ENCODE measurements at places on chromosomes 1 and 21.

DNA sequence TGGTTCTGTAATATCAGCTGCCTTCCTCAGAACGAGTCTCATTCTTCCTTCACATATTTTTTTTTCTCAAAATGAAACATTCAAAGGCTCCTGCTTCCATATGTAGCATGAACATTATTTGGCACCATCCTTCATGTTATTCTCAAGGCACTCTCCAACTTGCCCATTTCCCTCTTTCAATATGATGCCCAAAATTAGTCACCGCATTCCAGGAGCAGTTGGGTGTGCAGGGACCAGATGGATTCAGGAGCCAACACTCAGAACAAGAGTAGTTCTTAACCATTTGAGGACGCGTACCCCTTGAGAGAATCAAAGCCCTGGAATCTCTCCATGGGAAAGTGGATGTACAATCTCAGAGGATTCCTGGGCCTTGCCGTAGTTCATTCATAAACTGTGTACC, 50.3 kb downstream of the KCNK1 start:
- no peaks in the 10 kb centered on the region for H3K27me3 ChIP-seq
- H3K27ac ChIP-seq = no peak overlapping the region
- no peak overlapping the region for H3K4me3 ChIP-seq
- H3K4me1 ChIP-seq = no peaks in the 10 kb centered on the region
- no peaks in the 10 kb centered on the region for H3K36me3 ChIP-seq

GRCh38 chr21:37166733-37167132, 93.7 kb downstream of the TTC3 start:
- no peaks in the 10 kb centered on the region for H3K4me1 ChIP-seq
- no peaks in the 10 kb centered on the region for H3K27me3 ChIP-seq
- no peak overlapping the region for H3K27ac ChIP-seq
- no peak for DNase-seq
- no peak overlapping the region for H3K4me3 ChIP-seq
- H3K36me3 ChIP-seq = peaks cover 73% of the 10 kb centered on the region

GRCh38 chr1:33640114-33640660, 167.7 kb downstream of the ZSCAN20 start:
- no peak for DNase-seq
- H3K4me1 ChIP-seq = no peaks in the 10 kb centered on the region
- no peak overlapping the region for H3K27ac ChIP-seq

DNA sequence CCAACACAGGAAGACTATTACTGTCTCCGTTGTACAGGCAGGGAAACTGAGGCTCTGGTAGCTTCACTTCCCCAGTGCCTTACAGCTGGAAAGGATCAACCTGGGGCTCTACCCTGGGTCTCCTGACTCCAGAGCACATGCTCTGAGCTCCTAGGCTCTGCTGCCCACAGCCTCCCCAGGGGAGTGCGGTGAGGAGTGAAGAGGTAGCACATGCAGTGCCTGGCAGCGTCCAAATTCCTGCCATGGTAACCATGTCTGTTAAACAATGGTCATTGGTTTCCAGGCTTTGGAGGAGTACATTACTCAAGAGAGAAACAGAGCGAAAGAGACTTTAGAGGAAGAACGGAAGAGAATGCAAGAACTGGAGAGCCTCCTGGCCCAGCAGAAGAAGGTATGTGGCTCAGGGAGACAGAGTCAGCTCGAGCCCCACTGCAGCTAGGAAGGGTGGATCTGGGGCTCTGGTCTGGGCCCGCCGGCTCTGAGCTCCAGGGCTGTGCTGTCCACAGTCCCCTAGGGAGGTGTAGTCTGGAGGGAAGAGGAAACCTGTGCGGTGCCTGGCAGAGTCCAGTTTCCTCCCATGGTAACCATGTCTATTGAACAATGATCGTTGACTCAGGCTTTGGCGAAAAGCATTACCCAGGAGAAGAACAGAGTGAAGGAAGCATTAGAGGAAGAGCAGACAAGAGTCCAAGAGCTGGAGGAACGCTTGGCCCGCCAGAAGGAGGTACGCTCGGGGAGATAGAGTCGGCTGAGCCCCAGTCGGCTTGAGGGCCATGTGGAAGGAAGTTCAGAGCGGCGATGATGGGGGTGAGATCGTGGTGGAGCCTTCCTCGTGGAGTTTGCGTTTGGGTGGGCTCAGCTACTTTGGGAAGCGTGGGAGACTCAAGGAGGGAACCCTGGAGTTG, 64.6 kb upstream of the EFHD2 start:
- peaks cover 44% of the 10 kb centered on the region for H3K4me1 ChIP-seq
- H3K27me3 ChIP-seq = no peaks in the 10 kb centered on the region
- no peak for DNase-seq

DNA sequence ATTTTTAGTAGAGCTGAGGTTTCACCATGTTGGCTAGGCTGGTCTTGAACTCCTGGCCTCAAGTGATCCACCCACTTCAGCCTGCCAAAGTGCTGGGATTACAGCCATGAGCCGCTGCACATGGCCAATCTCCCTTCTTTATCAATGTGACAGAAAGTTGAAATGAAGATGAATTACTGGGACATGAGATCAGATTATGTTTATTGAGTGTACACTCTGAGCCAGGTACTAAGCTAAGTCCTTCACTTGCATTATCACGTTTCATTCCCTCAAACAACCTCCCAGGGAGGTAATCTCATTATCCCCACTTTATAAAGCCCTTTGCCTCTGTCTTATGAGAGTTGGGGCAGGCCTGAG, 6.3 kb upstream of the CHI3L2 start:
- peak overlapping the region; percentile 86 for H3K27ac ChIP-seq
- H3K36me3 ChIP-seq = no peaks in the 10 kb centered on the region
- no peak overlapping the region for H3K4me3 ChIP-seq
- H3K27me3 ChIP-seq = no peaks in the 10 kb centered on the region

GRCh38 chr1:105736349-105736748, 1320.1 kb upstream of the PRMT6 start:
- no peak overlapping the region for H3K27ac ChIP-seq
- H3K36me3 ChIP-seq = no peaks in the 10 kb centered on the region
- H3K4me3 ChIP-seq = no peak overlapping the region
- no peaks in the 10 kb centered on the region for H3K4me1 ChIP-seq

- H3K27ac ChIP-seq = no peak overlapping the region
- peaks cover 13% of the 10 kb centered on the region for H3K36me3 ChIP-seq
- H3K4me3 ChIP-seq = no peak overlapping the region
- no peak for DNase-seq
- peaks cover 3% of the 10 kb centered on the region for H3K4me1 ChIP-seq
- H3K27me3 ChIP-seq = no peaks in the 10 kb centered on the region
These were observed 51.9 kb downstream of the PHC2 start for GRCh38 chr1:33378976-33379375.
